ENCODE measurements at places on chromosomes 1 and 21. TPM values are rescaled to one million over a fixed set of nuclear protein-coding genes. Genes with fewer than 3 reads are reported as not detected.

GRCh38 chr1:204461331-204462228, 33.0 kb downstream of the PIK3C2B start:
- no peak for DNase-seq
- H3K27ac ChIP-seq: peak overlapping the region; percentile 27
- no peaks in the 10 kb centered on the region for H3K27me3 ChIP-seq
- no peak overlapping the region for H3K4me3 ChIP-seq
- peaks cover 90% of the 10 kb centered on the region for H3K36me3 ChIP-seq

DNA sequence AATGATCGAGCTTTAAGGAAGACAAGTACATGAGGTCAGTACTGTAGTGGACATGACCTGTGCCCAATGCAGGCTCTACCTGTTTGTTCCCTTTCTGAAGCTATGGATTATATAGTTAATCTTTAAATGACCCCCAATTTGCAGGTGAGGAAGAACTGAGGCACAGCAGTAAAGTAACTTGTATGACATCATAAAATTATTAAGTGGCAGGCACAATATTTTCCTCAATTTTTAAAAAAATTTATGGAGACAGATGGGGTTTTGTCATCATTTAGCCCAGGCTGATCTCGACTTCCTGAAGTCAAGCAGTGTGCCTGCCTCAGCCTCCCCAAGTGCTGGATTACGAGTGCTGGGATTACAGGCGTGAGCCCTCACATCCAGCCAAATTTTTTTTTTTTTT, 3.6 kb upstream of the GATAD2B start:
- H3K4me3 ChIP-seq: no peak overlapping the region
- no peak for DNase-seq
- H3K36me3 ChIP-seq: peaks cover 28% of the 10 kb centered on the region
- peaks cover 5% of the 10 kb centered on the region for H3K4me1 ChIP-seq

The U2AF1 gene
- 13.3 TPM for total RNA-seq

The C1orf105 gene
- total RNA-seq: 0.28 TPM

- no peak overlapping the region for H3K27ac ChIP-seq
- no peak overlapping the region for H3K4me3 ChIP-seq
- DNase-seq: no peak
- H3K27me3 ChIP-seq: no peaks in the 10 kb centered on the region
- H3K4me1 ChIP-seq: no peaks in the 10 kb centered on the region
These were observed 119.3 kb downstream of the NGF start for GRCh38 chr1:115218699-115219098.

- no peaks in the 10 kb centered on the region for H3K27me3 ChIP-seq
- DNase-seq: no peak
- peaks cover 5% of the 10 kb centered on the region for H3K4me1 ChIP-seq
- no peak overlapping the region for H3K27ac ChIP-seq
- H3K4me3 ChIP-seq: no peak overlapping the region
These were observed 57.3 kb downstream of the SLC37A1 start for GRCh38 chr21:42570841-42571387.

DNA sequence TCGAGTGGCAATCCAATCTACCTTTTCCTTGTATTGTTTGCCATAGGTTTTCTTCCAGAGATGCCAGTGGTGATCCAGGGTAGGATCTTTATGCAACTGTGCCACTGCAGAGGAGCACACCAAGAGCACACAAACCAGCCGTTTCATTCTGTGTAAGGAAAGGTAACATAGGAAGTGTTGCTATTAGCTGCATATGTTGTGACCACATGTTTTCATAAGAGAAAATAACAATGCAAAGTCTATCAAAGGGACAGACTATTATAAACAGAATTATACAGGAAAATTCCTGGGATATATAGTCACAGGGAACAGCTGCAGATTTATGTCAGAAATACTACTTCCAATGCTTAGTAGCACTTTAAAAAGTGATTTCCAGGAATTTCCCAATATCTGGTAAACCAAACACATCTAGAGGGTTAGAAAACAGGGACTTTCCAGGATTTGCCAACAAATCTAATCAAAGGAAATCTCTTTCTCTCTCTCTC, 919 bp downstream of the CTSS start:
- H3K4me1 ChIP-seq: peaks cover 6% of the 10 kb centered on the region
- peak overlapping the region; percentile 11 for H3K4me3 ChIP-seq
- DNase-seq: no peak

The ADAMTS5 gene
- 0.52 TPM for total RNA-seq

GRCh38 chr1:13788795-13789194, 88.8 kb downstream of the PRDM2 start:
- no peak overlapping the region for H3K4me3 ChIP-seq
- H3K27ac ChIP-seq: no peak overlapping the region
- H3K4me1 ChIP-seq: no peaks in the 10 kb centered on the region
- DNase-seq: no peak
- peaks cover 35% of the 10 kb centered on the region for H3K36me3 ChIP-seq
- no peaks in the 10 kb centered on the region for H3K27me3 ChIP-seq

The PDPN gene
- 5.4 TPM for total RNA-seq

DNA sequence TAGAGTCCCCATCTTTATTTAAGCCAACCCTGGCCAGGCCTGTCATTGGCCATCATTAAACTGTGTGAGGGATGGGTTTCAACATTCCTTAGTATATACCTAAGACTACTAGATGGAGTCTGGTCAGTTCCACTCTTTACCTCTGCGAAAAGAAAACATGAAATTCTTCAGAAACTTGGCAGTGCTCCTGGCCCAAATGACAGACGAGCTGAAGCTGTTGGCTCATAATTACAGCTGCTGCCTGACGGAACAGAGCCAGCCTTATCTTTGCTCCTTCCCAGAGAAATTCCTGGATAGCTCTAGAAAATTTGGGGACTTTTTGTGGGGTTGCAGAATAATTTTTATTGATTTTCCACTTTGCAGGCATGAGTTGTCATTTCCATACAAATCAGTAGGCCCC, 30.4 kb downstream of the NPHS2 start:
- H3K36me3 ChIP-seq: no peaks in the 10 kb centered on the region
- no peak overlapping the region for H3K27ac ChIP-seq
- DNase-seq: no peak

GRCh38 chr1:167084757-167085156, 5.4 kb downstream of the GPA33 start:
- no peaks in the 10 kb centered on the region for H3K4me1 ChIP-seq
- no peak overlapping the region for H3K4me3 ChIP-seq
- no peaks in the 10 kb centered on the region for H3K27me3 ChIP-seq
- H3K36me3 ChIP-seq: no peaks in the 10 kb centered on the region

The RHEX gene
- total RNA-seq: 3.6 TPM

The CHIA gene
- total RNA-seq: 0.05 TPM

- H3K4me3 ChIP-seq: no peak overlapping the region
- no peaks in the 10 kb centered on the region for H3K27me3 ChIP-seq
- H3K4me1 ChIP-seq: no peaks in the 10 kb centered on the region
- DNase-seq: no peak
- no peak overlapping the region for H3K27ac ChIP-seq
These were observed 206.8 kb downstream of the PAPPA2 start for GRCh38 chr1:176669782-176670181.

DNA sequence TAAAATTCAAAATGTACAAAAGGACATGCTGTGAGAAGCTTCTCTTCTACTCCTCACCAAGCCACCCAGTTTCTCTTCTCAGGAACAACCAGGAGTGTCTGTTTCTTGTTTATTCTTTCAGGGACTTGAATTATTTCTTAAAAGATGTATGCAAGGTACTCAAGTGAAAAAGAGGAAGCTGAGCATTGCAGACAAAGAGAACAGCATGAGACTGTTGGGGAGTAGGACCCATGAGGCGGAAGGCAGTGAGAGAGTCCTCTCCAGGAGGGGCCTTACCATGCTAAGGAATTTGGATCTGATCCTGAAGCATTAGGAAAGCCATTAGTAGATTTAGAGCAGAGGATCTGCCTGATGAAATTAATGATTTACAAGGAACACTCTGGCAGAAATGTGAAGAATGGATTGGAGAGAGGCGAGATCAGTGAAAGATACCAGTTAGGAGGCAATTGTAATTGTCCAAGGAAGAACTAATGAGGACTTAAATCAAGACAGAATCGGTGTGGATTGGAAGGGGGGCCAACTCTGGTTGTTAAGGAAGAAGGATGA, 14.7 kb upstream of the SSX2IP start:
- no peaks in the 10 kb centered on the region for H3K27me3 ChIP-seq
- no peaks in the 10 kb centered on the region for H3K36me3 ChIP-seq

- H3K36me3 ChIP-seq: no peaks in the 10 kb centered on the region
- DNase-seq: no peak
- H3K4me1 ChIP-seq: peaks cover 47% of the 10 kb centered on the region
These were observed 12.3 kb downstream of the NES start for GRCh38 chr1:156664767-156665411.

GRCh38 chr1:37035014-37035691, 838 bp upstream of the GRIK3 start:
- no peak for DNase-seq
- H3K4me3 ChIP-seq: no peak overlapping the region
- H3K27ac ChIP-seq: no peak overlapping the region

The C1orf94 gene
- not detected for total RNA-seq

DNA sequence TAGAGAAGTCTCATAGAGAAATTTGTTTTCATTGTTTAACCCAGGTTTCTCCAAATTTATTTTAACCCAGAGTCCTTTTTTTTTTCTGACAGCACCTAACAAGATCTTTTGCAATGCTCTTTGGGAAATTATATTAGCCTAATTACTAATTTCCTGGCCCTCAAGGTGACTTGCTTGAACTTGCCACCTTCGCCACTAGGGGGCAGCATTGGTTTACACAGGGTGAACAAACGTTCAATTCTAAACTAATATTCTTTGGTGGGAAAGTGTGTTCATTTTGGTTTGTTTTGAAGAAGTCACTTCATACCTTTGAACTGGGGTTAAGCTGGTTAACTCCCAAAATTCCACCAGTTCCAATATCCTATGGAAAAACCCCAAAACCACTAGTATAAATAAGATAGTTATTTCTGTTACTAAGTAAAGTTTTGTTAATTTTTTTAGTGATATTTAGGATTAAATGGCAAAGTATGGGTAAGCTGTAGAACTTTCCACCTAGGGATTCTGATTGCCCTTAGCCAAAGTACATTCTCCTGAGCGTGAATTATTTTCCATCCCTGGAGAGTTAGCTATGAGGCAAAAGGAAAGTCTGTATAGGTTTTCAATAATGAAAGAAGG, 13.0 kb downstream of the CCDC190 start:
- H3K4me3 ChIP-seq: no peak overlapping the region
- no peaks in the 10 kb centered on the region for H3K27me3 ChIP-seq
- H3K27ac ChIP-seq: no peak overlapping the region
- H3K4me1 ChIP-seq: no peaks in the 10 kb centered on the region
- DNase-seq: peak; percentile 72

GRCh38 chr1:160400223-160400645, at the start of gene VANGL2:
TSS of gene VANGL2 (plus strand) at chr1:160400564. CDS start at chr1:160415838, 15,274 bp downstream.
- H3K27me3 ChIP-seq: no peaks in the 10 kb centered on the region
- H3K4me1 ChIP-seq: peaks cover 7% of the 10 kb centered on the region
- H3K36me3 ChIP-seq: no peaks in the 10 kb centered on the region
- peak within 1 kb of the TSS; percentile 69 for H3K27ac ChIP-seq
- DNase-seq: no peak
- H3K4me3 ChIP-seq: peak within 1 kb of the TSS; percentile 76

- DNase-seq: no peak
- no peak overlapping the region for H3K4me3 ChIP-seq
- H3K4me1 ChIP-seq: no peaks in the 10 kb centered on the region
- no peak overlapping the region for H3K27ac ChIP-seq
- H3K27me3 ChIP-seq: no peaks in the 10 kb centered on the region
These were observed 72.0 kb downstream of the MIS18A start for GRCh38 chr21:32206631-32207405.

The CTSS gene
- 104 TPM for total RNA-seq

The TEX38 gene
- not detected for total RNA-seq

DNA sequence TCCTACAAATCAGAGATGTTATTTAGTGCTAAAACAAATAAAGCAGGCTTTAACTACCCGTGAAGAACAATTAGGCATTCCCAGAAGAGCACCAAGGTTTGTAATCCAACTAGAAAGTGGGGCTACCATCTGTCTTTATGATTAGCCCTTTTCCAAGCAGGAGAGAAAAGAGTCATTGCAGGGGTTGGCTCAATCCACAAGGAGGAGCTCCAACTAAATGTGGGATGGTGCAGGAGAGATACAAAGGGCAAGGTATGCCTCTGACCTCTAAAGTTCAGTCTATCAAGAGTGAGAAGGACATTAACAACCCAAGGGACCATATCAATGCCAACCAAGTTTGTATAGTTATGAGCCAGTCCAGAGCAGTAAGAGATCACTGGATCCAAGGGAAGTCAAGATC, 382.7 kb upstream of the DUSP10 start:
- no peak overlapping the region for H3K27ac ChIP-seq
- no peaks in the 10 kb centered on the region for H3K27me3 ChIP-seq
- H3K36me3 ChIP-seq: no peaks in the 10 kb centered on the region
- no peaks in the 10 kb centered on the region for H3K4me1 ChIP-seq

- DNase-seq: no peak
- H3K4me1 ChIP-seq: no peaks in the 10 kb centered on the region
- no peaks in the 10 kb centered on the region for H3K36me3 ChIP-seq
- H3K4me3 ChIP-seq: no peak overlapping the region
- no peaks in the 10 kb centered on the region for H3K27me3 ChIP-seq
These were observed 29.6 kb downstream of the DISP1 start for GRCh38 chr1:222844411-222844779.

The TENT5C gene
- total RNA-seq: 2.5 TPM

- H3K27ac ChIP-seq: no peak overlapping the region
- no peak overlapping the region for H3K4me3 ChIP-seq
- H3K36me3 ChIP-seq: no peaks in the 10 kb centered on the region
- no peaks in the 10 kb centered on the region for H3K4me1 ChIP-seq
These were observed 20.1 kb upstream of the PDE4B start for GRCh38 chr1:65772607-65773006.
